Retinal pigment epithelial cell (primary cell): ENCODE measurements at places on chromosomes 16 and 17.

GRCh38 chr17:47654991-47655390 lies 5.3 kb downstream of the KPNB1 start:
- no peak for DNase-seq

DNA sequence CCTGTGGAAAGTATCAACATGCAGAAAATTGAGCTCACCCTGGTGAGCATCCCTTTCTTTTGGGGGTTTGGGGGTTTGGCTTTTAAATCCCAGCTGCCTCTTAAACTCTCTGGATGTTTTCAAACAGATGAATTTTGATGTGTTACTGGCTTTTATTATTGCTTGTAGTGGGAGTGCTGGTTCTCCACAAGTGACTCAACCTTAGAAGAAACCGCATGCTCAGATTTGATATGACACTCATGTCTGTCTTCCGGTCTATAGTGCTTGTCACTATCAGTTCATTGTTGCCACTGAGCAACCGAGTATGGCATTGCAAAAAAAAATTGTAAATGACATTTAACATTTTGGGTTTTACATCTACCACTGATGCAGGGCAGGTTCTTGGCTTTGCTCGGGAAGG lies 104.5 kb downstream of the HS3ST4 start:
- DNase-seq = no peak

GRCh38 chr16:3954411-3954921 lies 74.0 kb upstream of the CREBBP start:
- no peak for DNase-seq

DNA sequence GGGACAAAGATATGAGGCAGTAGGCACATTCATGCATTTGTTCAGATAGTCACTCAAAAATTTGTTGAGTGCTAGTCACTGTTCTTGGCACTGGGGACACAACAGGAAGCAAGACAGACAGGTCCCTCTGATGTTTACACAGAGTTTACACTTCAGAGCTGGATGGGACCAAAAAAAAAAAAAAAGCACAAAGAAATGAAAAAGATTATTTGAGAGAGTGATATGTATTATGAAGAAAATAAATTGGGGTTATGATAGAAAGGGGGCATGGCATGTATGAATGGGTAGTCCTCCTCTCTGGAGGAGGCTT lies 3.5 kb upstream of the YPEL2 start:
- DNase-seq = no peak

DNA sequence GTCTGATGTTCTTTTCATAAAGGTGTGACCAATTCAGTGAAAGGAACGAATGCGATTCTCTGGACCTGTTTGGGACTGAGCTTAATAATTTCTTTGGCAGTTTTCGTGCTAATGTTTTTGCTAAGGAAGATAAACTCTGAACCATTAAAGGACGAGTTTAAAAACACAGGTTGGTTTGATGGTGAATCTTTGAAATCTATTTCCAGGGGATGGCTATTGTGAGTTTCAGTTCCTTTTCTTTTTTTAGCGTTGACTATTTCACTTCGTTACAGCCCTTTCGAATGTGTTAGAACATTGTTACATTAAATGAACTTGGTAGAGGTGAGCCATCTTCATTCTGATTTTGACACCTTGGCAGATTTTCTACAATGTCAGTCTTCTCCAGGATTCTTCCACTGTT lies 1.2 kb downstream of the TNFRSF17 start:
- no peak for DNase-seq

GRCh38 chr17:79223953-79224352 lies 149.3 kb downstream of the ENGASE start:
- DNase-seq = no peak

- DNase-seq = no peak
Measured at GRCh38 chr17:39939106-39939505, 11.6 kb downstream of the LRRC3C start.

DNA sequence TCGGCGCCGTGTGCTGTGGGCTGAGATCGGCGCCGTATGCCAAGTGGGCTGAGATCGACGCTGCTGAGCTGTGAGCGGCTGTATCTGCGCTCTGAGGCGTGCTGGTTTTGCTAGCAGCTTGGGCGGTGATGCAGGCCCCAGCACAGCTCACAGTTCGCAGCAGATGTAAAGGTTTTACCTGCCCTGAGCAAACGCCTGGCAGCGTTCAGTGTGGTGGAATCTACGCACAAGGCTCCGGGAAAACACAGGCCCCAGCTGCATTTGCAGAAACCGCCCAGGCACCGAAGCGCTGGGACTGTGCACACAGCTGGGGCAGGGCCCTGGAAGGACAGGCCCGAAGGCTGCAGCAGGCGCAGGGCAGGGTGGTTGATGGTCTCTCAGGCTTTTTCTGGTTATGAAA lies 8.0 kb upstream of the ZNF469 start:
- DNase-seq = no peak

- DNase-seq = no peak
Measured at GRCh38 chr16:76885776-76886537, 305.0 kb upstream of the MON1B start.

DNA sequence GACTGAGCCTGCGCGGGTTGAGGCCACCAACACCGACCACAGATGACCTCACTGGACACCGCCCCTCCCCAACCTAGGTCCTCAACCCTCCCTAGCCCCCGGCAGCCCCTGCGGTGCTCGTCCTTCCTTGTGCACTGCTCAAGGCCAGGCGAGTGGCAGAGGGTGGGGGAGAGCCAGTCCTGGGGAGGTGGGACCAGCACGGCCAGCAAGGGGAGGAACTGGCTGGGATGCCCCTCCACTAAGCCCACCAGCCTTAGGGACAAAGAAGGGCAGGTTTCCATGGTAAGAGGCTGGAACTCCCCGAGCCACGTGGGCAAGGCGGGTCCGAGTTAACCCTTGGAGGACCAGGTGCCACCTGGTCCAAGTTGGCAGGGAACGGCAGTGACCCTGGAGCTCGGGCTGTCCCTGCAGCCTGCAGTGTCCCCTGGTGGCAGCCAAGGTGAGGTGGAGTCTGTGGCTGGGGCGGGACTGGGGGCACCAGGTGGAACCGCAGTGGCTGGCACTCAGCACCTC lies 9.2 kb downstream of the FSCN2 start:
- no peak for DNase-seq

DNA sequence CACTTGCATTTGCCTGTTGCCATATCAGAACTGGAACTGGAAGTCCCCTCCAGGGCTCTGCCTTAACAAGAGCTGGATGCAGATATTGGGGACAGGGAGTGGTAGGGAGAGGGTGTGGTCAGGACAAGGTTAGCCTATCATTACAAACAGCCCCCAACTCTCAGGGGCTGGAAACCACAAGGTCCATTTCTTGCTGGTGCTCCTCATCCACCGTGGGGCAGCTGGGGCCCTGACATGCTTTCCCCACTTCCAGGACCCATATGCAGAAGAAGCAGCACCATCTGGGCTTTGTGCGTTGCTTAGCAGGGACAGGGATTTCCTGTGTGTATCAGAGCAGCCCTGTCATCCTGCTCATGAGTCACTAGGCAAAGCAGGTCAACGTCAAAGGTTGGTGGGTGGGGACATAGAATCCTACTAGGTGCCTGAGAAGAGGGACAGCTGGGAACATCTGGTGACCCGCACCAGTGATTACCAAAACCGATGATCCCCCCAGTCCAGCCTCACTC lies 26.9 kb downstream of the RGS9 start:
- no peak for DNase-seq

DNA sequence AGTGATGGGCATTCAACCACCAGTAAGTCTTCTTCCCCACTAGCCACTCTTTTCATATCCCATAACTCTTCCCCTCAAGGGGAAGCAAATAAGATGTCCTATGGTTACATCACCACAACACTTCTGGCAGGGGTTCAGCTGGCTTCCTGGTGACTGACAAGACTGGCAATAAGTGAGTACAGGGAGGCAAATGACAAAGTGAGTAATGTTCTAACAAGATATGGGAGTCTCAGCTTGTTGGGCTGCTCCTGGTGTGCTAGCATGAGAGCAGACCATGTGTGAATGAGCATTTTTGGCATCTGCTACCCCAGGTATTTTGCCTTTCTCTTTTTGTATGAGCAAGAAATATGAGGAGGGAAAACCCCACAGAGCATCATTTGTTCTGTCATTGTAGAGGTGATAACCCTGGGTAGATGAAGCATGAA lies 9.9 kb downstream of the TMIGD1 start:
- no peak for DNase-seq

DNA sequence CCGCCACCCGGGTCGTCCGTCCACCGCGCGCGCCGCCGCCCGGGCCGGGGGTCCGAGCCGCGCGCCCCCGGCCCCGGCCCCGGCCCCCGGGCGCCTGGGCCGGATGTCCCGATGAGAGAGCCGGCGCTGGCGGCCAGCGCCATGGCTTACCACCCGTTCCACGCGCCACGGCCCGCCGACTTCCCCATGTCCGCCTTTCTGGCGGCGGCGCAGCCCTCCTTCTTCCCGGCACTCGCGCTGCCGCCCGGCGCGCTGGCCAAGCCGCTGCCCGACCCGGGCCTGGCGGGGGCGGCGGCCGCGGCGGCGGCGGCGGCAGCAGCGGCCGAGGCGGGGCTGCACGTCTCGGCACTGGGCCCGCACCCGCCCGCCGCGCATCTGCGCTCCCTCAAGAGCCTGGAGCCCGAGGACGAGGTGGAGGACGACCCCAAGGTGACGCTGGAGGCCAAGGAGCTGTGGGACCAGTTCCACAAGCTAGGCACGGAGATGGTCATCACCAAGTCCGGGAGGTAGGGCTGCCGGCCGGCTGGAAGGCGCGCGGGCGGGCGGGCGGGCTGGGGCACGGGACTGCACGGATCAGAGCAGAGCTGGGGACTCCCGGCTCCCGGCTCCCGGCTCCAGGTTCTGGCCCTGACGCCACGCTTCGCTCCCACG lies 548 bp downstream of the TBX2 start:
- DNase-seq = no peak

- DNase-seq = no peak
Measured at GRCh38 chr16:13779676-13780075, 140.3 kb upstream of the ERCC4 start.

GRCh38 chr17:55416000-55416399 lies 5.6 kb downstream of the MMD start:
- DNase-seq = no peak

GRCh38 chr16:72481419-72481818 lies 309.5 kb upstream of the PMFBP1 start:
- DNase-seq = no peak

GRCh38 chr16:1677942-1678499 lies at the start of gene JPT2:
Gene JPT2, plus strand, starts transcription at chr16:1678279. Its CDS starts 34 bp downstream, at chr16:1678313.
- peak; percentile 92 for DNase-seq
